ENCODE measurements at places on chromosomes 6 and 20.

DNA sequence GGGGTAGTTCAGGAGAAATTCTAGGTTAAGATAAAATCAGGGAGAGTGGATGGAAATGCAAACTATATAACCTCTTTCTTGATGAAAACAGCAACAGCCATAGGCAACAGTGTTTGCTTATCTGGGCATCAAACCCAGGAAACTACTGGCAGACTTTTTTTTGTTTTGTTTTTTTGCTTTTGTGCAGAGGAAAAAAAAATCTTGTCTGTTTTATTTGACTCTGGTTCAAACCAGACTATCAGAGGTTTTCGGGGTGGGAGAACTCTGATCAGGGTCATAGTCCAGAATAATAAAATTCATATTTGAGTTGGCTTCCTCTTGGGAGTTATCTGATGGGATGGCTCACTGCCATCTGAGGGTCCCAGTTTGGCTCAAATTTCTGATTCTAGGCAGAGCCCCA is 88.8 kb upstream of the ZNFX1 start:
- DNase-seq, result no peak

- no peak for DNase-seq
These were observed 230.3 kb downstream of the TFAP2A start for GRCh38 chr6:10184371-10185227.

DNA sequence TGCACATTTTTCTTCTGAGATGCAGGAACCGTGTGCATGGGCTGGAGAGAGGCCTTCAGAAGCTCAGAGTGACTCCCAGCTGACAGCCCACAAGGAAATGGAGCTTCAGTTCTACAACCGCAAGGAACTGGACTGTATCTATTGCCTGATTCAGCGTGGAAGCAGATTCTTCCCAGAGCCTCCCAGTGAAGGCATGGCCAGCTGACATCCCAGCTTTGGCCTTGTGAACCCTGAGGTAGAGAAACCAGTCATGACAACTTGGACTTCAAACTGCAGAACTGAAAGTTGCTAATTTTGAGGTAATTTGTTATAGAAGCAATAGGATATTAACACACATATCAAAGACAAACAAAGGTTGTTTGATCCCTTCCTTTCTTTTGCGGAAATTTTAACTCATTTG is 94.3 kb upstream of the NOX3 start:
- DNase-seq, result no peak

- DNase-seq, result no peak
These were observed 14.5 kb upstream of the KCNK5 start for GRCh38 chr6:39243809-39244208.

DNA sequence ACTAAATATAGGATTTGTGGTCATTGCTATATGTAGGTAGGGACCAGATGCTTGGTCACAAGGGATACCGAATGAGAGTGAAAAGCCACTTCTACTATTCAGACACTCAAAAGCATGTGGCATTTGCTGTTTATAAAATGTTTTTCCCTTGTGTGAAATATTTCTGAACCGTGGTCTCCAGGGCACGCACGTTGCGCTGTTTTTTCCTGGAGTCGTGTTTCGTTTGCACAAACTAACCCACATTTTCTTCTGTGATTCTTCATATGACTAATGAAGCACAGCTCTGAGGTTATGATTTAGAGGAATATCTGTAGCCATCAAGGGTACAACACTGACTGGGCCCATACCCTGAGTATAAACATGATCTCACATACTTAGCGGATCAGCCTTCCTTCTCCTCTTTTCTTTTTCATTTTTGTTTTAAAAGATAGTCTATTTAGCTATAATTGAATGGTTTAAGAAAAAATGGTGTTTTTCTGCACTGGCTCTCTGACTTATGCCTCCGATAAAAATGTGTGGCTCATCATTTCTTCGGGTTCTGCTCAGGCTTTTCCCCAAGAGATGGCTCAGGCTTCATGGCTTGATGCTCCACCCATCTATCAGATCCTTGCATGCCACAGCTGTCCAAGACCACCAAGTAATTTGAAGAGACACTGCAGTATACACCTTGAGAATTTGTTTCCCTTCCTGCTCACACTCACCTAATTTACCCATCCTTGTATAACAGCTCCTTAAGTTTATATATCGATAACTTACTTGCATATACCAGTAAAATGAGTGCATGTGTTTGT is 59.9 kb upstream of the HBS1L start:
- DNase-seq, result peak; percentile 66

- DNase-seq, result no peak
These were observed 809.9 kb downstream of the KIF16B start for GRCh38 chr20:15763366-15763765.

- DNase-seq, result no peak
These were observed 41.1 kb upstream of the BMP6 start for GRCh38 chr6:7684843-7685242.

DNA sequence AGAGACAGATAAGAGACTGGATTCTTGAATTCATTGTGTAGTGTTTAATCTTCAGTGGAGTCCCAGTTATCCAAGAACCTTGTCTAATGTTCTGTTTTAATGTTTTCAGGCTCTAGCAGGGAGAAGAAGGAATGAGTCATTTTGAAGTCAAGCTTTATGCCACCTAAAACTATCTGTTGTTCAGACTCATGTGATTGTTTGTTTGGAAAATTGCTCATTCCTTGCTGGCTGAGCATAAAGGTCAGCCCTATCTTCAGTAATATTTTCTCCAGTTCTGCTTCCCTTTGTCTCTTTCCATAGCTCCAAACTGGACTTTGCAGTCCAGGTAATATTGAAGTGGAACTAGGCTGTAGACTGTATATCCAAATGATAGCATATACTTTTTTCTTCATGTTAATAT is 34.2 kb downstream of the CLVS2 start:
- DNase-seq, result no peak

DNA sequence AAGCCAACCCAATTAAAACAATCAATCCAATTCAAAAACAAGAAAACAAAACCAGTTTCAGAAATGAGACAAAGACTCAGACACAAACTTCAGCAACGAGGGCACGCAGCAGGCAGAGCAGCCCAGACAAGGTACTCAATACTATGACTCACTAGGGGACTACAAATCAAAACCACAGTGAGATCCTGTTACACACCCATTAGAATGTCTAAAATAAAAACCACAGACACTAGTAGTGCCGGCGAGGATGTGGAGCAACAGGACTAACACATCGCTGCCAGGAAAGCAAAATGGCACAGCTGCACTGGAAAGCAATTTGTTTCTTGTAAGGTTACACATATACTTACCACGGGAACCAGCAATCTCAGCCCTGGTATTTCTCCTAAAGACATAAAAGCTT is 28.4 kb upstream of the MAS1L start:
- no peak for DNase-seq

DNA sequence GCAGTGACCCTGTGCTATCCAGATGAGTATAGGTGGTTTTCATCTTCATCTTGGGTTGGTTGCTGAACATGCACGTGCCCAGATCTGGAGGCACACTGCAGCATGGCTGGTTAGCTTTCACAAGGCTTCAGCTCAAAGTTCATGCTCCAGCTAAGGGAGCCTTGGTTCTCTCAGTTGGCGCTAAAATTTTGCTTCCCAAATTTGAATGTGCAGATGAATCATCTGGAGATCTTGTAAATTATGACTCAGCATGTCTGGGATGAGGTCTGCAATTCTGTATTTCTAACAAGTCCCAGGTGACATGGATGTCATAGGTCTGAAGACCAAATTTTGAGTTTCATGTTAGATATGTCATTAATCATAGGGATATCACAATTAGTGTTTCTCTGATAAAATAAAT is 230.8 kb downstream of the FOXA2 start:
- no peak for DNase-seq

- no peak for DNase-seq
These were observed 447.8 kb upstream of the FLRT3 start for GRCh38 chr20:14785065-14785743.

DNA sequence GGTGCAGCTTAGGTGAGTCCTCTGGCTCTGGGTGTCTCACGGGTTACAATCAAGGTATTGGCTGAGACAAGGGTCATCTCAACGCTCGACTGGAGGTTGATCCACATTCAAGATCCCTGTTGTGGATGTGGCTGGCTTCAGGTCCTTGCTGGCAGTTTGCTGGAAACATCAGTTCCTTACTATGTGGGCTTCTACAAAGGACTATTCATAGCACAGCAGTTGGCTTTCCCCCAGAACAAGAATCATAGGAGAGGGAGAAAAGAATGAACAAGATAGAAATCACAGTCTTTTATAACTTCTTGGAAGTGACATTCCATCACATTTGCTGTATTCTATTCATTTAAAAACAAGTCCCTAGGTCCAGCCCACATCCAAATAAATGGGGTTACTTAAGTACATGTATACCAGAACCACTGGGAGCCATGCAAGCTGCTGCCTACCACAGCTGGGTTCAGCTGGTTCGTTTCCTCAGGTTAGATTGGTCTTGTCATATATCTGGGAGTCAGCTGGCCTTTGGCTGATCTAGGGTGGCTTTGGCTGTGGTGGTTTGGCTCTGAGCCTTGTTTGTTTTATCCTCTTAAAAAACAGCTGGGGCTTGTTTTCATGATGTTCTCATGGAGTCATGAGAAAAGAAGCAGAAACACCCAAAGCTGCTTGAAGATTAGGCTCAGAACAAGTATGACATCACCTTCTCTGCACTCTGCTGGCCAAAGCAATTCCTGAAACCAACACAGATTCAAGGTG is 433.2 kb upstream of the SPTLC3 start:
- no peak for DNase-seq

DNA sequence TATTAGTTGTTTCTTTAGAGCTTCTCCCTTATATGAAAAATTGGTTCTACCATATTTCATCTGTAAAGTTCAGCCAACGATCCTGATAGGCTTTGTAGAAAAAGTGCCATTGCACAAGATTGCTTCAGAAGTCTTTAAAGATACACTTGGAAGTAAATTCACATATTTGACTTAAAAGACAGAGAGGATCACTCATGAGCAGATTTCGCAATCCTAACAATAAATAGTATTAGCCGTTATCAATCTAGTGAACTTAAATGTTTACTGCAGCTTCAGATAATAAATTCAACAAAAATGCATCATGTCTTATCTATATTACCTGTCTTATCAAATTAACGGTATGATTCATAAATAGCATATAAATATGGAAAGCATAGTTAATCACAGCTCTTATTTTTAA is 8.7 kb upstream of the SLC17A4 start:
- no peak for DNase-seq

- no peak for DNase-seq
These were observed 11.6 kb downstream of the RREB1 start for GRCh38 chr6:7119272-7119801.

GRCh38 chr6:33812669-33813068 is 8.9 kb upstream of the MLN start:
- DNase-seq, result no peak

DNA sequence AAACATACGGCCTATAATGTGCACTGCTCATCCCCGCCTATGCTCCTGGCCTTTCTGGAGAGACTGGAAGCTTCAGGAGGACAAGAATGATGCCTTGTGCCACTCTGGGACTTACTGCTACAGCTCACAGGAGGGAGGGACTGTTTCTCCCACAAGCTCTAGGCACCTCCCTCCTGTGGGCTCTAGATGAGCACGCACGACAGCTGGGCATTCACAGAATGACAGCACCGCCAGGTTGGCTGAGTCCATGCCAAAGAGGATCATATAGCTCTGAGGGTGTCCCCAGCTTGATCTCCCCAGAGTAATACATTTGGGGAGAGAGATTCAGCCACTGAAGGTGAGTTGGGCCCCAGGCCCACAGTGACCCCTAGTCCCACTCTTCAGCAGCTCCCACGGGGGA is 10.1 kb upstream of the PGC start:
- DNase-seq, result no peak

GRCh38 chr6:1621070-1621701 is 11.5 kb downstream of the FOXC1 start:
- DNase-seq, result peak; percentile 52

DNA sequence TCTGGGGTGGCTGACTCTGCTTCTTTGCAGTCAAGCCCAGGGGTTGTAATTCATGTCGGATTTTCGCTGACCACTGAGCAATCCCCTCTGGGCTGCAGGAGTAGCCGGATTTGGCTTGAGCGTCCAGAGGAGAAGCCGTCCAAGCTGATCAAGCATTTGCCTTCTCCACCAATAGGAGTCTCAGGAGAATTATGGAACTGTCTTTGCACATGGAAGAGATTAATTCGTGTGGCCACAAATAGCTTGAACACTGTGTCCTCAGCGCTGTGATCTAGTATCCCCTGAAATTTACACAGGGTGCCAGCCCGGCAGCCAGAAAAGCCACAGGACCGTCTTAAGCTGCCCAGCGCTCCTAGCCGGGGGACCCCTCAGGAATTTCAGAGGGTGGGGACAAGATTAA is 37.1 kb downstream of the EYA2 start:
- DNase-seq, result no peak
